ENCODE measurements at places on chromosomes 12 and 14.

DNA sequence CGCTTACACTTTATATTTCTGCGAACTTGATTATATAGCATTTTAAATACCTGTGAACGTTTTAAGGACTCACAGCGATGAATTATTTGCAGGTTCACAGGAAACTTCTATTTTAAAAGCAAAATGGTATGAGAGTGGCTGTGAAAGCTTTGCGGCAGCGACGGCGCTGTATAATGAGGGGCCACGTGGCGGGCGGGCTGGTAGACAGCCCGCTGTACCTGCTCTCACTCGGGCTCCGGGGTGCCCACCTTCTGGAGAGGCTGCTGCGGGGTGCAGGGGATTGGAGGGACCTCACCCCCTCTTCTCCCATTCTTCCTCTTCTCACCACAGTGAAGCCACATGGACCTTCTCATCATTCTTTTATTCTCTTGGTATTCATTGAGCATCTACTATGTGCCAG is 164.2 kb upstream of the MYL2 start:
- DNase-seq, result no peak

DNA sequence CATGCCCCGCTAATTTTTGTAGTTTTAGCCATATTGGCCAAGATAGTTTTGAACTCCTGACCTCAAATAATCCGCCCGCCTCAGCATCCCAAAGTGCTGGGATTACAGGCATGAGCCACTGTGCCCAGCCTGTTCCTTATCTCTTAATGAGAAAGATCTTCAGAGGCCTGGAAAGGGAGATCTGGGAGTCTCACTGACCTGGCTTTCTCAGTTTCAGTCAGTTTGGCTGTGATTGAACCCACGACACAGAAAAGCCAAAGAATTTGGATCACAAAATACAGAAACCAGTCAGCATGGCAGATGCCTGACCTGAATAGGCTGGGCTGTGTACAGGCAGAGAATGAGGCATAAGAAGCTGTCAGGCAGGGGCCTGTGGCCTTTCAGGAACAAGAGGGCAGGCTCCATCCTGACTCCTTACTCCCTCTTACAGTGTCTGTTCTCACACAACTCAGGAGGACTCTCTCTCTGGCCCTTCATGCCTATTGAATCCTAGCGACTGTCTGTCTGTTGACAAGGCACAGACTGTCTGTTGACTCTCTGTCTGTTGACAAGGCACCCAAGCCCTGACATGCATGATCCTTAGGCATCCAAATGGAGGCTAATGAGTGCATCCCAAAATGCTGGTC is 366.5 kb upstream of the CCDC196 start:
- DNase-seq, result no peak

- DNase-seq, result no peak
Measured at GRCh38 chr12:104536841-104537240, 80.1 kb downstream of the CHST11 start.

DNA sequence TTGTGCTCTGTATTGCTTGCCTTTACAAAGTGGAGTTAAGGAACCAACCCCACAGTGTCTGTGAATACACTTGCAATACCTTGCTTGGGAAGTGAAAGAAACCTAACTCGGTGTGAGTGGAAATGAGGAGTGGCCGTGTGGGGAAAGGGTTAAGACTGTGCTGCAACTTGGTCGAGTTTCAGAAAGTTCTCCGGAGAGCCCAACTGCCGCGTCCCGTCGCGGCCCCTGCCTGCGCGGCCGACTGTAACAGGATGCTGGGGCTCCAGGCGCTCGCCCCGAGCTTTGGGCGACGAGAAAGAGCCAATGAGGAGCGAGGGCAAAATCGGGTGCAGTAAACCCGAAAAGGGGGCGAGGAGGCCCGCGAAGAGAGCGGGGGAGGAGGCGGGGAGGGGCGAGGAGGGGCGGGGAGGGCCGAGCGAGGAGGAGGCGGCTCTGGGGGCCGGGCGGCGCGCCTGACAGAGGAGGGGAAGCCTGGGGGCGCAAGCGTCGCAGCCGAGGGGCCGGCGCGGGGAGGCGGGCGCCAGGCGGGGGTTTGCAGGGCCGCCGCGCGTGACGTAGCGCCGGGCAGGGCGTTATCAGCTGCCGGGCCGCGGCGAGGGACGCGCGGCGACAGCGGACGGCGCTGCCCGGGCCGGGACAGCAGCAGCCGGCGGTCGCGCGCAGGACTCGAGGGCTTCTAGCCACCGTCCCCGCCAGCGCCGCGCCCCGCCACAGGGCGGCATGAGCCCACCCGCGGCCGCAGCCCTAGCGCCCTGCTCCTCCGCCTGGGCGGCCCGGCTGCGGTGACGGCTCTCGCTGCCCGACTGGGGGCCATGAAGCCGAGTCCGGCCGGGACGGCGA is at the start of gene DACT1:
DACT1 (plus strand) TSS at position 572 of the 840 bp plus-strand sequence; CDS start at position 813, 241 bp downstream.
- no peak for DNase-seq

- DNase-seq, result peak; percentile 56
Measured at GRCh38 chr14:83071888-83072501, 1538.3 kb upstream of the SEL1L start.

DNA sequence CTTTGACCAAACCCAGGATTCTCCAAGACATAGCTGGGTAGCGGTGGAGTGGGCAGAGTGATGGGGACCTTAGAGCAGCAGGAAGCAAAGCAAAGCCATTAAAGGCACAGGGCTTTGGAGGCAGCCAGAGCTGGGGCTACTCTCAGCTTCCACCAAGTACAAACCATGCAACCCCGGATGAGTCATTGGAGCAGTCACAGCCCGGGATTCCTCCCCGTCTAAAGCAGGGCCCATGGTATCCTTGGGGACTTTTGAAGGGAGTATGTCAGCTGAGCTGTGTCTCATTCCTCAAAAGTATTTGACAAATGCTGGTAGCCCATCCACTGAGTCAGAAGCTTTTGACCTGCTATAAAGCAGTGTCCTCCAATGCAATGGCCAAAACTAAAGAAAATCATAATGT is 9.7 kb upstream of the IFI27 start:
- DNase-seq, result peak; percentile 74
